ENCODE measurements at places on chromosomes 13 and 19. TPM values are rescaled to one million over a fixed set of nuclear protein-coding genes. Genes with fewer than 3 reads are reported as not detected.

- no peaks in the 10 kb centered on the region for H3K27me3 ChIP-seq
- H3K27ac ChIP-seq = no peak overlapping the region
- H3K4me3 ChIP-seq = peak overlapping the region; percentile 69
- peaks cover 5% of the 10 kb centered on the region for H3K4me1 ChIP-seq
These were observed 533 bp downstream of the ZNF544 start for GRCh38 chr19:58229255-58229639.

DNA sequence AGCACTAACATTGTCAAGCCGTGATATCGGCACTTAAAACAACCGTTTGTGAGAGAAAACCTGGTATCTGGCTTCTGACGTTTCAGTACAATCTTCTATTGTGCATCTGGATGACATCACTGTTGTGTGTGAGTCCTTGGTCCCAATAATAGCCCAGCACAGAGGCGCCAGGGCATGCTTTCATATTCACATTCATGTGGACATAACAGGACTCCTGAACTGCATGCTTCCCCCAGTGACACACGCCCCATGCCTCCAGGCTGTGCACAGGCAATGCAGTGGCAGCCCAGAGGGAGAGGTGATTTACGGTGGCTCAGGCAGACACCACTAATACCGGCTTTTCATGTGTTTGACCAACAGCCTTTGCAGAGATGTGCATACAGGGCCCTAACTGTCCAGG lies 58.1 kb downstream of the MRPL57 start:
- H3K36me3 ChIP-seq = no peaks in the 10 kb centered on the region
- no peaks in the 10 kb centered on the region for H3K4me1 ChIP-seq
- DNase-seq = no peak
- H3K4me3 ChIP-seq = no peak overlapping the region
- no peaks in the 10 kb centered on the region for H3K27me3 ChIP-seq

- no peaks in the 10 kb centered on the region for H3K27me3 ChIP-seq
- H3K36me3 ChIP-seq = no peaks in the 10 kb centered on the region
- no peaks in the 10 kb centered on the region for H3K4me1 ChIP-seq
- DNase-seq = no peak
These were observed 2325.6 kb upstream of the PCDH20 start for GRCh38 chr13:63741029-63741813.

GRCh38 chr13:45132369-45133064 lies 12.2 kb downstream of the GTF2F2 start:
- H3K27ac ChIP-seq = no peak overlapping the region
- H3K36me3 ChIP-seq = no peaks in the 10 kb centered on the region
- H3K4me1 ChIP-seq = no peaks in the 10 kb centered on the region
- no peaks in the 10 kb centered on the region for H3K27me3 ChIP-seq
- DNase-seq = no peak
- H3K4me3 ChIP-seq = no peak overlapping the region

DNA sequence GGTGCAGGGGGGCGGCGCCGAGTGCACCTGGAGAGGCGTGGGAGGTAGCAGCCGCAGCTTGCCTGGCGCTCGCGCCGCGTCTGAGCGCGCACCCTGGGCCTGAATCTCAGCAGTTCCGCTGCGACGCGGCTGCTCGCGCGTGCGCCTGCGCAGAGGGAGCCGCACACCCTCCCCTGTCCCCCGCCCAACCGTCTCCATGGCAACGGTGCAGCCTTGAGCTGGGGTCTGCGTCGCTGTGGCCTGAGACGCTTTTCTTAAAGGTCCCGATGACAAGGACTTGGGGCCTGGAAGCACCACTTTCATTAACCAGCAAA lies at the start of gene PNMA8B:
PNMA8B (minus strand) TSS at position 82 of the 314 bp plus-strand sequence. CDS start 402 bp downstream, outside the sequence.
- DNase-seq = peak; percentile 66
- H3K36me3 ChIP-seq = no peaks in the 10 kb centered on the region
- H3K4me3 ChIP-seq = no peak within 1 kb of the TSS
- H3K4me1 ChIP-seq = no peaks in the 10 kb centered on the region

GRCh38 chr13:63542770-63543169 lies 2127.1 kb upstream of the PCDH20 start:
- no peak overlapping the region for H3K27ac ChIP-seq
- no peaks in the 10 kb centered on the region for H3K36me3 ChIP-seq
- H3K4me3 ChIP-seq = no peak overlapping the region
- H3K27me3 ChIP-seq = no peaks in the 10 kb centered on the region
- no peak for DNase-seq

GRCh38 chr13:25329706-25330105 lies 28.3 kb downstream of the NUP58 start:
- DNase-seq = no peak
- no peaks in the 10 kb centered on the region for H3K27me3 ChIP-seq
- H3K4me3 ChIP-seq = no peak overlapping the region
- no peaks in the 10 kb centered on the region for H3K4me1 ChIP-seq
- peaks cover 8% of the 10 kb centered on the region for H3K36me3 ChIP-seq

- no peak overlapping the region for H3K27ac ChIP-seq
- no peak for DNase-seq
- H3K4me1 ChIP-seq = peaks cover 4% of the 10 kb centered on the region
- no peaks in the 10 kb centered on the region for H3K36me3 ChIP-seq
These were observed 8.9 kb downstream of the RFX2 start for GRCh38 chr19:6101291-6101825.

DNA sequence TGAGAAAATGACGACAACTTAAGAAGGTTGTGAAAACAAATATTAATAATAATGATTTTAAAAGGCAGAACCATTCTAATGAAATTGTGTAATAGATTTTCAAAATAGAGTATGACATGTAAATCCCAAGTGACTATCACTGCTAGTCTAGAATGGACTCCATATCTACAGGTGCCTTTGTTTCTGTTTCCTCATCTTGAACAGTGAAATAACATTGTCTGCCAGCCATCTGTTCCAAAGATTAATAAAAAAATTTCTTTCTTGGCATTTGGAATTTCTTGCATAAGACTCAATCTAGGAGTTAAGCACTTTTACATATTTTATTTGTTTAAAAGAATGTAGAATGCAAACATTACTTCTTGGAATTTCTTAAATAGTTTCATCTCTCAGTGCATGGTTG lies 520.1 kb upstream of the ARGLU1 start:
- no peaks in the 10 kb centered on the region for H3K36me3 ChIP-seq
- no peak overlapping the region for H3K4me3 ChIP-seq
- H3K4me1 ChIP-seq = no peaks in the 10 kb centered on the region
- H3K27ac ChIP-seq = no peak overlapping the region
- DNase-seq = no peak

- no peak for DNase-seq
- H3K27ac ChIP-seq = no peak overlapping the region
- no peaks in the 10 kb centered on the region for H3K27me3 ChIP-seq
- H3K4me3 ChIP-seq = no peak overlapping the region
- no peaks in the 10 kb centered on the region for H3K4me1 ChIP-seq
These were observed 10.6 kb downstream of the CLC start for GRCh38 chr19:39727070-39727800.

The KLK2 gene
- total RNA-seq = not detected

The CGB2 gene
- not detected for total RNA-seq

The RFPL4AL1 gene
- total RNA-seq = not detected

Measured in pancreas (tissue), 10 donors.